ENCODE measurements at places on chromosomes 4 and X. TPM values are rescaled to one million over a fixed set of nuclear protein-coding genes. Genes with fewer than 3 reads are reported as not detected.

GRCh38 chr4:76968937-76969336 lies 19.4 kb downstream of the SEPTIN11 start:
- H3K4me1 ChIP-seq = peaks cover 62% of the 10 kb centered on the region
- no peaks in the 10 kb centered on the region for H3K27me3 ChIP-seq
- no peaks in the 10 kb centered on the region for H3K36me3 ChIP-seq
- H3K27ac ChIP-seq = no peak overlapping the region

DNA sequence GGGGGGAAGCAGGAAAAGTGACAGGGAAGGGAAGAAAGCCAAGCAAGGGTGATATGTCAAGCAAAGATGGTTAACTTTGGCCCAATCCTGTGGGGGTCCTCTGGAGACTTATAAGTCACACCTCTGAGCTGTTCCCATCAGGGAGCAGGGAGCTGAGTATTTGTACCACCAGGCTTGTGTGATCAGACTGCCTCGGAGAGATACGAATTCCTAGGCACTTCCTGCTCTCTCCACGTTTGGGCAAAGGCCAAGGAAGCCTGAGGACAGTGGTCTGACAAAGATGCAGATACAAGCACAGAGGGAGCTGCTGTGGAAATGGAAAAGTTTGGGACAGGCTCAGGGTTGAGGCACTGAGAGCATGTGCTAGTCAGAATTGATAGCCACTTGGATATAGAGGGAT lies 10.4 kb upstream of the PPP3CA start:
- no peak overlapping the region for H3K4me3 ChIP-seq
- H3K36me3 ChIP-seq = no peaks in the 10 kb centered on the region
- no peak overlapping the region for H3K27ac ChIP-seq
- no peak for DNase-seq

GRCh38 chr4:184387351-184387750 lies 87.0 kb downstream of the IRF2 start:
- H3K27ac ChIP-seq = no peak overlapping the region
- DNase-seq = no peak
- H3K4me3 ChIP-seq = no peak overlapping the region

DNA sequence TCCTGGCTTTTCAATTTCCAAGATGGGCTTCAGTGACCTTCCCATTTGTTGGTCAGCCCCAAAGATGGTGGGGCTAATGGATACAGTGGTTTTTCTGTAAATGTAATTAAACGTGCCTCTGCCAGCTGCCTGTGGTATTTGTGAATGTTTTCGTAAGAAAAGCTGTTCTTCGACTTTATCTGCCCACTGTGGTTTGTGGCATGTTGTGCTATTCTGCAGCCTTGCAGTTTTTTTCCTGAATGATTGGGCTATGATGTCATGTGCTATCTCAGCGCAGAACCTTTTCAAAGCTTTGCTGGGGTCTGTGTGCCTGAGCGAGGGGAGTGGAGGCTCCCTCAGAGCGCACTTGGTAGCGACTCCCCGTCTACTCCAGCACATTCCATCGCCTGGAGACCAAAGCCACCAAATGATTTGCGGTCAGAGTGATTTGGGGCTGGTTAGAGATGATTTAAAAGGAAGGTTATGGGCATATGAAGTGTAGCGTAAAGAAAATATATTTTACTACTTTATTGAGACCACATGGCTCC lies 137.5 kb downstream of the PALLD start:
- H3K4me1 ChIP-seq = peaks cover 49% of the 10 kb centered on the region
- no peaks in the 10 kb centered on the region for H3K27me3 ChIP-seq

DNA sequence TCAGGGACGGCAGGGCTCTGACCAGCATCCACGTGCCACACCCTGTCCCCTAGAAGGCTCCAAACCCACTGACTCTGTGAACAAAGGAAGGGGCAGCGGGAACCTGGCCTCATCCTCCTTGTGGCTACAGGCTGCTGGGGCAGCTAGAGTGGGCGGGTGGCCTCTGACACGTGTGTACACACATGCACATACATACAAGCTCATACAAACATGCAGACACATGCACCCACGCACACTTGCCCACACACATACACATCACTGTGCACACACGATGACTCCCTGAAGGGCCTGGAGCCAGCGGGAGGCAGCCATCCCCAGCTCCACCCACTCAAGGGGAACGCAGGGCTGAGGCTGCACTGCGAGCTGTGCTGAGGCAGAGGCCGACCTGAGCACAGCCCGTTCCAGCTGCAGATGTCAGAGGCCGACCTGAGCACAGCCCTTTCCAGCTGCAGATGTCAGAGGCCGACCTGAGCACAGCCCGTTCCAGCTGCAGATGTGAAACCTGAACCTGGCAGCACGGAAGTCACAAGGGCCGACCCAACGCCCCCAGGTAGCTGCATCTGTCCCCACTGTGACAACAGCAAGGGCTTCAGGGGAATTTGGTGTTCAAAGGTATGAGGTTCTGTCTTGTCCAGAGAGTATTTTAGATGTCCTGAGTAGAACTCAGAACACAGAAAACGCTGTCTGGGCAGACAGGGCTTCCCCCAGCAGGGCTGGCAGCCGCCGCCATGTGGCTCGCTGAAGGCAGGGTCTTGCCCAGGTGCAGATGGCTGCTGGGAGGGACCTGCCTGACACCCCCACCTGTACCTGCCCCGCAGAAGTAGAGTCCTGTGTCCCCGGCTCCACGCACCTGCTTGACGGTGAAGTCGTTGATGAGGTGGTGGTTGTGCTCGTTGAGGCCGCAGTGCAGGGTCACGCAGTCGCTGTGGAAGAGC lies 33.5 kb downstream of the CTBP1 start:
- no peaks in the 10 kb centered on the region for H3K36me3 ChIP-seq
- no peak overlapping the region for H3K27ac ChIP-seq
- H3K4me1 ChIP-seq = no peaks in the 10 kb centered on the region
- no peaks in the 10 kb centered on the region for H3K27me3 ChIP-seq

DNA sequence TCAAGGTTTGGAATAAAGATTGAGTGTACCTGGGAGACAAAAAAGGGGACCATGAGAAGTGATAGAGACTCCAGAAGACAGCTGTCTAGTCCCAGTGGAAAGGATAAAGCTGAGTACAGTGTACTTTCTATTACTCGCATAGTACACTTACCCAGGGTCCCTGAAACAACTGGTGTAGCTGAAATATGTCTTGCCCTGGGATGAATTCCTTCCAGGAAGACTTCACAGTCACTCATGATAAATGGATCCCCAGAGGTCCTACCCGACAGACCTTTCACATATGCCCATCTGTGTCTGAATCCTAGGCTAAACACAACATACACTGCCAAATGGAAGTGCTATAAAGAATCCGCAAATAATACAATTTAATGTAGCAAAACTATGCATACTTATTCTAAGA lies 48.2 kb upstream of the SPANXN1 start:
- no peak overlapping the region for H3K27ac ChIP-seq
- H3K36me3 ChIP-seq = no peaks in the 10 kb centered on the region
- no peaks in the 10 kb centered on the region for H3K4me1 ChIP-seq

GRCh38 chrX:154402622-154403127 lies 4.5 kb downstream of the RPL10 start:
- no peaks in the 10 kb centered on the region for H3K36me3 ChIP-seq
- DNase-seq = no peak
- no peaks in the 10 kb centered on the region for H3K4me1 ChIP-seq
- H3K4me3 ChIP-seq = no peak overlapping the region

DNA sequence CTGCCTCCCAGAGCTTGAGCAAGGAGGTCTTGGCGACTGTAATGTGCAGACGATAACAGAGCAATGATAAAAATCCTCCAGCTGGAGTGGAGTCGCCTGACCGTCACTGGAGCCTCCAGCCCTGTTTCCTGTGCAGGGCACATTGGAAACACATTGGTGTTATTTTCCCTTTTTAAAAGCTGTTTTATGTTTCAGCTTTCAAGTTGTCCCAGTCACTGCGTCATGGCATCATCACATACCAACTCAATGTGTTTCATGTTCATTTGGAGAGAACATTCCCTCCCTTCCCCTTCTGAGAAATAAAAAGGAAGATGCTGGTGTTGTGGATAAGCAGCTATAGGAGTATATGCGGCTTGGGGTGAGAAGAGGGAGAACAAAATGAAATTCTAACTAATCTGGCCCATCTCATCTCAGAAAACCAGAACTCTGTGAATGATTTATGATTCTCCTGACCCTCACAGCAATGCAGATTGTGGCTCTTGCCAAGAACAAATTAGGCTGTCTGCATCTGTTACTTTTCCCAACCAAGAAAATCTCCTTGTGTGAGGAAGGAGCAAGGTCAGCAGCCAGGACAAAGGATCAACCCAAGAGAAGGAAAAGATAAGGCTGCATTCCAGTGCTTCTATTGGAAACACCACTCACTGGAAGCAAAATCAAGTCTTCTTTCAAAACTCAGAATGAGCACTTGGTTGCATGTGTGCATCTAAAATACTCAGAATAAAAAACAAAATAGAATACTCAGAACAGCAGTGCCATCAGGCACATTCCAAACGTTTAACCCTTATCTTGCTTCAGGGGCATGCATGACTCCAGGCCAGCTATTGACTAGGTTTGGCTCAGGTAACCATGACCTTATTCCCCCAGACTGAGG lies 134.4 kb downstream of the RASL11B start:
- H3K27ac ChIP-seq = no peak overlapping the region
- no peak for DNase-seq
- no peak overlapping the region for H3K4me3 ChIP-seq
- no peaks in the 10 kb centered on the region for H3K36me3 ChIP-seq

GRCh38 chr4:67051000-67051789 lies 494.1 kb downstream of the CENPC start:
- H3K4me1 ChIP-seq = no peaks in the 10 kb centered on the region
- DNase-seq = no peak
- no peak overlapping the region for H3K4me3 ChIP-seq
- no peak overlapping the region for H3K27ac ChIP-seq

DNA sequence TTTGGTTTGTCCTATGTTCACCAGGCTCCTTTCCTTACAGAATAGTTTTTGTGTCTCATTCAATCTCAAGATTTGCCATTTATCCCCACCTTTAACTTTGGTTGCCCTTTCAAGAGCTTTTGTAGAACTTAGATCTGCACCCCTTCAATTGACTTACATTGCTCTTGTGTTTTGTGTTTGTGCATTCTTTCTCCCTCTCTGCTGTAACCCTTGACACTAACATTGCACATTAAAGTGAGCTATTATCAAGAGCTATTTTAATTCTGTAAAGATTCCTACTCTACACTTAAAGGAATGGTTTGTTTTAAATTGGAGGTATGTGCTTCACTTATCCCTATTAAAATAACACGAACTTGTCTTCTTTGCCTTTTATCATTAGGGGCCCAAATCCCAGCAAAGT lies 65.3 kb downstream of the CDS1 start:
- no peak overlapping the region for H3K27ac ChIP-seq
- no peaks in the 10 kb centered on the region for H3K27me3 ChIP-seq
- H3K4me3 ChIP-seq = no peak overlapping the region

The REPS2 gene
- total RNA-seq = 1.2 TPM

The S100G gene
- not detected for total RNA-seq

The SPINK2 gene
- 2.3 TPM for total RNA-seq

The MAGIX gene
- 1.5 TPM for total RNA-seq

All from neural progenitor cell (in vitro differentiated cells).